ENCODE measurements at places on chromosomes 13 and 19.

GRCh38 chr13:22883262-22883840 is 297.4 kb upstream of the SGCG start:
- DNase-seq = no peak

DNA sequence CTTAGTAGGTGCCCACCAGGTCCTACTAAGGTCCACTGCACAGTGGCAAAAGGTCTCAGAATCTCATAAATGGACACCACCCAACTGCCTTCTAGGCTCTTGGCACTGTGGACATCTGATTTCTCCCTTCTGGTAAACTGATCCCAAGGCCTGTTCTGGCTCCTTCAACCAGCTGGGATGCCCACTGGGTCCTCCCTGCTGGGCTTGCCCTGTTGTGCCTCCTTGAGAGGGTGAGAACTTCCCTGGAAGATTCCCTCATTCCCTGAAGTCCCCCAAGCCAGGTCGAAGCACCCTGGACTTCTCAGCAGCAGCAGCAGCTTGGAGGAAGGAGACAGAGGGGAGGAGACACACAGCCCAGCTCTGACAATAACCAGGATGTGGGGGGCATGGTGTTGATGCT is 6.6 kb upstream of the ZNF492 start:
- DNase-seq = no peak

DNA sequence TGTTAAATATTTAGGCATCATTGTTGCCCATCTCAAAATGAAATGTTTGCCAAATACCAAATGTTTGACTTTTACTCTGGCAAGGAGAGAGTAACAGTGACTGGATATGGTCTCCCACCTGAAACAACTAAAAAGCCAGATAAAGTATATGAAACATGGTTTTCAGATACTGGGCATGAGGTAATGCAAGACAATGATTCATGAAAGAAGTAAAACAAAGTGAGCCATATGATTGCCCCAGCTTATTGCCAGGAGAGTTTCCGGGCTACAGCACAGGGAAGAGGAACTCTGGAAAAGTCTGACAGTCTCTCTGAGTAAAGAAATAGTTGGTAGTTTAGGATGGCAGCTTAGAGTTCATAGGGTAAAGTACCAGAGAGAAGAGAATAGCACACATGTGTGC is 354.6 kb downstream of the DNAJC15 start:
- DNase-seq = no peak

DNA sequence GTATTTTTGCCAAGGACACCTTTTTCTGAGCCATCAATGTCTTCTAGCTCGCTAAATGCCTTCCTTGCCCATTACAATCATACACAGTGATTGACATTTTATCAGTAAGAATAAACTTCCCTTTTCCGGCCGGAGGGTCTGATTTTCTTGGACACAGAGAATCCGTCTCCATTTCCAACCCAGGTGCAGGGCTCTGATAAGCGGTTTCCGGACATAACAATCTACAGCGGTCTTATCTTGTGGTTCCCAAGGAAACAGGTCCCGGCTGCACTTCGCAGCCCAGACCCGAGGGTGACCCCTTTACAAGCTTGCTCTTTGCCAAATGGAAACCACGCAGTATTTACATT is 5.1 kb upstream of the ZNF77 start:
- DNase-seq = peak; percentile 46

DNA sequence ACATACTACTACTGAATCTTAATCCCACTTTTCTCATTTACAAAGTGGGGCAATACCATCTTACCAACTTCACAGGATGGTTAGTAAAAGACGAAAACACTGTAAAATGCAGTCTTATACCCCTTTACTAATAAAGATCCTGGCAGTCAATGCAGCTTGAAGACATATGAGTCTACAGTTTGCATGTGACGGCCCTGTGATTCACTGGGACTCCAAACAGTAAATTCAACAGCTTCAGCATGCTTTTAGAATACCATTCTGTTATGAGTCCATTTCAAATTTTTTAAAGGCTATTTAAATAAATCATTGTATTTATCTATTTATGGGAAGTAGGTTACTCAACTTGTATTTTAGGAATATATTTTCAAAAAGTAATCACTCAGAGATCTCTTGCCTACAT is 629.1 kb downstream of the LIG4 start:
- DNase-seq = no peak

DNA sequence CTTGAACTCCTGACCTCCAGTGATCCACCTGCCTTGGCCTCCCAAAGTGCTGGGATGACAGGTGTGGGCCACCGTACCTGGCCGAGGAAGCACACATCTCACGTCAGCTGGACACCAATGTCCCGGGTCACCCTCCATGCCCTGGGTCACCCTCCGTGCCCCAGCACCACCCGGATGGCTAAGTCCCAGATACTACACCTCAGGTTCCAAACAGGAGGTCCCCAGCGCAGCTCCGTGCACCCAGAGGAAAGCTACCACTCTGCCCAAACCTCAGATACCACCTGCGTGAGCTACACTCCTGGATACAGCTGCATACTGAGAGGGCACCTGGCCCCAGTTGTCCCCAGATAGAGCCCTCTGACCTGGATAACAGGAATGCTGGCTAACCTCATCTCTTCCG is 14.0 kb downstream of the LRRC4B start:
- no peak for DNase-seq

DNA sequence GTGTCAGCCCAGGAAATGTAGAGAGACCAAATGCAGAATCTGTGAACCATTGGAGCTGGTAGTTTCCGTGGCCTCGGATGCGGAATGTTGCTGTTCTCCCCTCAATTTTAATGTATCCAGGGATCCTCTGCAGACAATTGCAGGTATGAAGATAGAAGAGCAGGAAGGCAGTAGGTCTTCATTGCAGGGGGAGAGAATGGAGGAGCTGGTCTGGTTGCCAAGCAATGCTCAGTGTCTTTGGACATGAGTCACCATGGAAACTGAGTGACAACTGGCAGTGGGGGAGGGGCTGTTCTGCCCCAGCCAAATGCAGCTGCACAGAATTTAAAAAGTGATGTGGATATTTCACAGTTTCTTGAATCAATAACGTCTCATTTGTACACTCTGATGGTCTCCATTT is 56.1 kb upstream of the ZNF835 start:
- no peak for DNase-seq

- DNase-seq = peak; percentile 15
These were observed 23.3 kb downstream of the LYPD4 start for GRCh38 chr19:41821003-41821735.

- DNase-seq = no peak
These were observed 112.8 kb downstream of the DLEU7 start for GRCh38 chr13:50730496-50731351.

- DNase-seq = peak; percentile 93
These were observed 607 bp upstream of the ZNF566 start for GRCh38 chr19:36489920-36490415.

GRCh38 chr19:17086120-17086519 is 10.5 kb downstream of the MYO9B start:
- DNase-seq = no peak

GRCh38 chr19:2449019-2449418 is 7.7 kb downstream of the LMNB2 start:
- DNase-seq = no peak

DNA sequence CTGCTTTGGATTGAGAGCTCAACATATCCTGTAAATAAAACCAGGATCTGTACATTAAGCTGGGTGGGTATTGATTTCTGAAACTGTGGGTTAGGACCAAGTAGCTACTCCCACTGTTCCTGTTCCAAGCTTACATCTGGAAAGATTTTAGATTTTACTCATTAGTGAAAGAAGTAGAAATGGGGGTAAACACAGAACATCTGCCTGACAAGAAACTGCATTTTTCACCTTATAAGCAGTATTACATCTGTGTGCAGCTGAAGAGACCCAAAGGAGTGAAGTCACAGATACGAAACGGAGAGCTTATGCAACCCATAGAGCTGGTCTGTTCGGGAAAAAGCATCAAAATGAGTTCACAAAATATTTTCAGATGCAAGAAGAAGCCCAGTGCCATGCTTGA is 235.2 kb downstream of the SLITRK5 start:
- DNase-seq = no peak

GRCh38 chr13:25541434-25542123 is 169.8 kb downstream of the ATP8A2 start:
- no peak for DNase-seq

- DNase-seq = no peak
These were observed 13.2 kb upstream of the AKAP11 start for GRCh38 chr13:42258747-42259146.

- no peak for DNase-seq
These were observed 37.0 kb upstream of the FARP1 start for GRCh38 chr13:98105929-98106336.

- no peak for DNase-seq
These were observed 186.6 kb upstream of the TSHZ3 start for GRCh38 chr19:31535691-31536460.

DNA sequence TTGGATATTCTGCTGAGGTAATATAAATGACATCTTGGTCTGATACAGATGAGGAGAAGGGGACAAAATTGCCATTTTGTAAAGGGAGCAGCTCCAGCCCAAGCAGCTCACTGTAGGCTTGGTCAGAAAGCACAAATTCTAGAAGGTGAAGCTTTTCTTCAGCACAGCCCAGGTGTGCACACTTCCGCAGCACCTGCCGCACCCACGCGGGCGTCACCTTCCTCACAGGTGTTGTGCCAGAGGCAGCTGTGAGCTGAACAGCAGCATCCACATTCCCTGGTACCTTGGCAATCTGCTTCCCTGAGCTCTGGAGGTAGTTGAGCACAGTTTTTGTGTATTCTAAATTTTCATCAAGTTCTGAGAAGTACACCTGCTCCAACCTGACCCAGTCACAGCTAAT is 79.0 kb downstream of the SACS start:
- no peak for DNase-seq

DNA sequence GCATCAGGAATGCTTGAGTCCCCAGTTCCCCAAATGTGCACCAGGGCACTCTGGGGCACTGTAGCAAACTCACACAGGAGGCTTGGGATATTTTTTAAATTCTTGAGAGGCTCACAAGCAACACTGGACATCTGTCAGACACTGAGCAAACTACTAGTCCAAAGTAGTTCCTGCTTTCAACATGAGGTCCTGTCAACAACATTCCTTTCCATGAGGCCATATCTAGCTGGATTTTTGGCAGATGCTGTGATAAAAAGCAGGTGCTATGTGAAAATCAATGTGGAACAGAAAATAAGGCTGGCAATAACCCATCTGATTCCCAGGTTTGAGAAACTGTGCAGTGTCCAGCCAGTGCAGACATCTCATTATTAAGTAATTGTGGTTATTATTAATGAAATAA is 50.5 kb downstream of the STARD13 start:
- no peak for DNase-seq

GRCh38 chr13:69213396-69213795 is 894.2 kb upstream of the ATXN8OS start:
- DNase-seq = no peak

- DNase-seq = no peak
These were observed 811 bp upstream of the ZNF8 start for GRCh38 chr19:58277748-58278540.

DNA sequence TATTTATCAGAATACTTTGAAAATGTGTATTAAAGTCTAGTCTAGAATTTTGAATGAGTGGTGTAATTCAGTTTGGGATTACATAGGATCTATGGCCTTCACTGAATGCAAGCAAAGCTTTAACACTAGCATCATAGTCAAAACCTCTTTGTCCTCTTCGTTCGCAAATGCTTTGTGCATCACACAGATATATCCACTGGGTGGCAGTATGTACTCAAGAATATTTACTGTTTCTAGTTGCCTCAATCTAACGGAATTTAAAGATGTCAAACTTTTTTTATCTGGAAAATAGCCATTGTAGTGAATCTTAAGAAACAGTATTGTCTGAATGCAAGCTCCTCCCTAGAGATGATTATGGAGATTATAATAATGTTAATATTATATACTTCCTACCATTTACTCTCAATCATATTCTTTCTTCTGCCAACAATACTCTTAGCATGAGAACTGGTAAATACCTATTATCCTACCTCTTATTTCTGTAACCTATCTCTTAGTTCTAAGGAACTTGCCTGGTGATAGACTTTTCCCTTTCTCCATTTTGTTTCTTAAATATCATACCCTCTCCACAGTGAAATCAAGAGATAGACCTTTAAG is 25.8 kb downstream of the LACC1 start:
- DNase-seq = peak; percentile 75

- no peak for DNase-seq
These were observed 1716.7 kb downstream of the SLITRK1 start for GRCh38 chr13:82165396-82166174.
